Left ventricle myocardium superior (tissue), 1 donor: ENCODE measurements at places on chromosomes 1 and 21. TPM values are rescaled to one million over a fixed set of nuclear protein-coding genes. Genes with fewer than 3 reads are reported as not detected.
A peak's percentile ranks its signal among the peaks of the same experiment; 100 is the strongest.

DNALI1 gene
- 2.3 TPM for total RNA-seq

LCE2B gene
- total RNA-seq, result not detected

PPIAL4G gene
- total RNA-seq, result not detected

UQCRHL gene
- 6.0 TPM for total RNA-seq

- no peak for DNase-seq
These were observed 2.7 kb upstream of the OLIG2 start for GRCh38 chr21:33022828-33023573.

DNA sequence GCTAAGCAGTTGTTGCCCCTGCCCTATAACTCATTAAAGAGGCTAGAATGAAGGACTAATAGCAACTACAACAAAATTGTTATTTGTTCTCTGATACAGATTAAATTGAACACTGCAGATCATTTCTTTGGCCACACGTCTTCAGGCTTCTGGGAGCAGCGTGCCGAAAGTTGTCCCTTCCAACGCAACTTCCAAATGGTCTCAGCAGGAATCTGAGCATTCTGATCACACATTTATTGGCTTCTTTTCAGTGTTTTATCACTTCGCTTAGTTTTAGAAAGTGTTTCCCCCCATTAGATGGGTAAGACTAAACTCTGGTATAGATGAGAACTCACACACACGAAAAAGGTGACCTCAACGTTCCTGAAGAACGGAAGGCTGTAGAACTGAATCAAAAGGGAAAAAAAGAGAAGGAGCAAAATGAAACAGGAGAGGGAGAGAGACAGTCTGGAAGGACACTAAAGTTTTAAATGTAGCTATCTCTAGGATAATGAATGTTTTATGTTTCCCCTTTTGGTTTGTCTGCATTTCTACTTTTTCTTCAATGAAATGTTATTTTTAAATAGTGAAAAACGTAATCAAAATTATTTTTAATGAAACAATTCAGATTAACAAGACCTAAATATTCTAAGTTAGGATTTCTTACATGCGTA, 336.5 kb downstream of the RRAGC start:
- no peak for DNase-seq

- peak; percentile 67 for DNase-seq
These were observed 784 bp upstream of the KCND3 start for GRCh38 chr1:111990026-111990877.

GRCh38 chr1:56092684-56093570, 486.4 kb downstream of the PLPP3 start:
- DNase-seq, result no peak

DNA sequence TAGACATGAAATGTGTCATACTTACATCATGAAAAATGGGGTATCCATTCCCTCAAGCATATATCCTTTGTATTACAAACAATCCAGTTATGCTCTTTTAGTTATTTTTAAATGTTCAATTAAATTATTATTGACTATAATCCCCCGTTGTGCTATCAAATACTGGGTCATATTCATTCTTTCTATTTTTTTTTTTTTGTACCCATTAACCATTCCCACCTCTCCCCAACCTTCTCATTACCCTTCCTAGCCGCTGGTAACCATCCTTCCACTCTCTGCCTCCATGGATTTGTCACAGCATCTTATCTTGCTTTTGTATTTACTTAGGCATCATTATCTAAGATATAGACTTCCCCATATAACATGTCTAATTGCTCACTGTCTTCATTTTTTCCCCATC, 15.8 kb downstream of the ATG4C start:
- DNase-seq, result no peak

DNA sequence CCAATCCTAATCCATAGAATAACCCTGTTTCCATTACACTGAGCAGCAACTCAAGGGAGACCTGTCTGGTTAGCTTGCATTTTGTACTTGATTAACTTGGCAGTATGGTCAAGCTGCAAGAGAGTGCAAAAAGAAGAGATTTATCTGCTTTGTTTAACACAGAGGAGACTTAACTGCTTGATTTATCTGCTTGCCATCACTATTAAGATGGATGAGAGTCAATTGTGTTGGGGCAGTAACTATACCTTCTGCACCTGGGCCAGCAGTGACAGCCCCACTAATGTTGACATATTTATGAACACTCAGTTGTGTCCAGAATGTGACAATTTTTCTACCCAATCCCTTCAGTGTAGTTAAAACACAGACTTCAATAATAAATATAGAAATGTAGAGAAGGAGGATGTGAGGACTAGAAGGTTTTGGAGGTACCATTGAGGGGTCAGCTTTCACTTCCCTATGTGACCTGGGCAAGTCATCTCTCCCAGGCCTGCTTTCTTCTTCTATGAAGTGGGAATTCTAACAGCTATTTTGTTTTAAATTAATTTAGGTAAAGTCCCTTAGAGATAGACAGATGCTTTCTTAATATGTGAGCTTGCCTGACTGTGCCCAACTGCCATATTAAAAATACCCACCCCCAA, 159.1 kb upstream of the KCNK2 start:
- DNase-seq, result no peak

DNA sequence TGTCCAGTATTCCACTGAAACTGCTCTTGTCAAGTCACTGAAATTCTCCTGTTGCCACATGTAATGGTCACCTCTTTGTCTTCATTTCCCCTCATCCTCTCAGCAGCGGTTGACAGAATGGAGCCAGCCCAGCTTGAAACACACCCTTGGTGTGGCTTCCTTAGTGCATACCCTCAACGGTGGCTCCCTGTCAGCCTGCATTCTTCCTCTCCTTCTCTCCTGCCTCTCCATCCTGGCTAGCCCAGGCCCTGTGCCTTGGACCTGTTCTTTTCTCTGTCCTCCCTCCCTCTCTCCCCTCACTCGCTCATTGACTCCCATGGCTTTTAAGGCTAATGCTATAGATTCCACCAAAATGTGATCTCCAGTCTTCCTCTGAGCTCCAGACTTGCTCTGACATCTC, 3.7 kb downstream of the FCMR start:
- no peak for DNase-seq

GRCh38 chr1:233700338-233700737, 86.4 kb downstream of the KCNK1 start:
- DNase-seq, result no peak

DNA sequence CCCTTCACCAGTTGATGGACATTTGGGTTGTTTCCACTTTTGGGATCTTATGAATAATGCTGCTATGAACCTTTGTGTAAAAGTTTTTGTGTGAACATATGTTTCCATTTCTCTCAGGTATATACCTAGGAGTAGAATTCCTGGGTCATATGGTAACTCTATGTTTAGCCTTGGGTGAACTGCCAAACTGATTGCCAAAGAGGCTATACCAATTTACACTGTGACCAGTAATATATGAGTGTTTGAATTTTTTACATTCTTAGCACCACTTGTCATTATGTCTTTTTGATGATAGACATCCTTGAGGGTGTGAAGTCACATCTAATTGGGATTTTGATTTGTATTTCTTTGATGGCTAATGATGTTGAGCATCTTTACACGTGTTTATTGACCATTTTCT, 290.1 kb downstream of the DUSP10 start:
- no peak for DNase-seq

GRCh38 chr1:68454534-68454933, 4.8 kb upstream of the RPE65 start:
- no peak for DNase-seq

- DNase-seq, result no peak
These were observed 7.6 kb downstream of the DR1 start for GRCh38 chr1:93353286-93353685.

GRCh38 chr1:183674339-183674738, 21.2 kb upstream of the APOBEC4 start:
- no peak for DNase-seq

DNA sequence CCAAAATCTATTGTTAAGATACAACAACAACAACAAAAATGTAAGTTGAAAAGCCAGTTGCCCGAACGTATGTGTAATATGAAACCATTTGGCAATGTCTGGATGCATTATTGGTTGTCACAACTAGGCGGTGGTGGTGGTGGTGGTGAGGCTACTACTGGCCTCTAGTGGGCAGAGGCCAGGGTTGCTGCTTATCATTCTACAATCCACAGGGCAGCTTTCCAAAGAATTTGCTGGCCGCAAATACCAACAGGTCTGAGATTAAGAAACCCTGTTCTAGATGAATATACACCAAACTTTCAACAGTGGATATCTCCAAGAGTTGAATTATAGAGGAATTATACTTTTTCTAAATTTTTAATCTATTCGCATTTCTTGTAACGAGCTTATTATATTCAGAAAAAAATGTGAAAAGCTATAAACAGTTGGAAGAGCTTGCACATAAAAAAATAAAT, 26.8 kb upstream of the ZNF697 start:
- no peak for DNase-seq

DNA sequence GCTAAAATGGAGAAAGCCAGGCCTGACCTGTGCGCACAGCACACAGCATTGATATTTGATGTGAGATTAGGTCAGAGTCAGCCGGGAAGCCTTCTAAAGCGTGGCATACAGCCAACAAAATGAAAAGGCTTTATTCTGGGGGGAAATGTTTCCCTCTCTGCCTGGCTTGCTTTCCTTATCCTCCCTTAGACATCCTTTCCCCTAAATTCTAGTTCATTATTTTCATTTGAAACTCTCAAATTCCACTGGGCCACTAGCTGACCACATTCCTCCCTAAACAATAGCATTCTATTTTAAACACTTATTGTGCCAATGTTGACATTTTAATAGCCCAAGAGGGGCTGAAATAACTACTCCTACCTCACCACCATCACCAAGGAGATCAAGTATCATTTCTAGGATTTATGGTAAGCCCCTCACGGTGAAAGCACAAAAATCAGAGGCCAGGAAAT, 49.4 kb downstream of the LEPR start:
- no peak for DNase-seq

DNA sequence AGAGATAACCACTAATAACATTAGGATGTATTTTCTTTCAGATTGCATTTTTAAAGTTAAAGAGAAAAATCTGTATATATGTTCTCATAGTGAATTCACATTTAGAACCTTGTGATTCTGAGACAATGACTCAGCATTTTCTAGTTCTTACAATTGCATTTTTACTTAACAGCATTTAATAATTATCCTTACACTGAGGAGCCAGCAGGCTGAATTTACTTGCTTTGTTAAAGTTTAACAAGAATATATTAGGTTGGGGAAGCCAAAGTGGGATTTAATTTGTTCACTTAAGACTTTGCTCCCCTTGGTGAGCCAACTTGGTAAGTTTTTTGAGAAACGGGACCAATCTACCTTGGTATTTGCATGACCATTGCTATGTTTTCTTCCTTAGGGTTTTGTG, 4.5 kb downstream of the PATJ start:
- DNase-seq, result no peak

DNA sequence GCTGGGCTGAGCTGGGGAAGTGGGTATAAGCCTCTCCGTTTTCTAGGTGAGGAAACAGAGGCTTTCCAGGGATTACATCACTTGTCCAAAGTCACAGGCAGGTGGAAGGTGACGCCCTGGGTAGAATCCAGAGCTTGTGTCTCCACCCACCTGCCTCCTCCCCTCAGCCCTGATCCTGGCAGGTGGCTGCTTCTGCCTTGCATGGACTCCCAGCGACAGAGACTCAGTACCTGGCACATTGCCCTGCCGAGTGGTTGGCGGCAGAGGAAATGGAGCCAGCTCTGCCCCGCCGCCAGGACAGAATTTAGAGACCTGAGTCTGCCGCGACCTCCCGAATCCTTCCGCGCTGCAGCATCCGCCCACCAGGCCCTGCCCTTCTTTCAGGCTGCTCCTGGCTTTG, 2.1 kb downstream of the PLA2G2E start:
- DNase-seq, result no peak

DNA sequence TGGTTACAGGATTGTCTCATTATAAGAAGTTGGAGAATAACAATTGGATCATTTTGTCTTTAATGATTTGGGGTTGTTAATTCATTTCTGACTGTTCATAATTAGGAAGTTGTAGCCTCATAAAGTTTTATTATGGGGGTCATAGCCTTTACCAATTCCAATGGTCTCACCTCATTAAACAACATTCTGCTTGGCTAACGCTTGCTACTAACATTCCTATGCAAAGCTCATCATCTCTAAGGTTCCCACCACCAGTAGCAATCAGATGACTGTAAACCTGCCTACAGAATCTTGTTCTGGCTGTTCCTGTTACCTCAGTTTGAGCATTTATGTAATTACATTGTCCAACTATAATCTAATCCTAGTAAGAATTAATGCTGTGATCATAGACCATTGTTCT, 60.2 kb downstream of the ODF2L start:
- no peak for DNase-seq

GRCh38 chr1:109208394-109208793, 5.3 kb upstream of the SARS1 start:
- DNase-seq, result no peak

DNA sequence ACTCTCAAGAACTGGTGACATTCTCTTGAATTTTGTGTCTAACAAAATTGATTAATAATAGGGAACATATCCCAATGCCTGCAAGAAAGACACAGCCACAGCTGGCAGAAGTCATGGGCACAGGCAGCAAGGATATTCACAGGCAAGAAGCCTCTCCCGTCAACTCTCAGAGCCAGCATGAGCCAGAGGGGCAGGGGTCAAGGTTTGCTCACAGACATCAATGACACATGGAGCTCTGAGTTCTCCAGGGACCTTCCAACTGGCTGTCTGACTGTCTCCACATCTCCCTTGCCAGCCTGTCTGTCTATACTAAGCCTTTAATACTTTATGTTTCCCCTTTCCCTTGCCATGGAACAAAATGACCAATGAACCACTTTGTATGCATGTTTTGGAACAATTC, 101.5 kb upstream of the RAB4A start:
- DNase-seq, result no peak

DNA sequence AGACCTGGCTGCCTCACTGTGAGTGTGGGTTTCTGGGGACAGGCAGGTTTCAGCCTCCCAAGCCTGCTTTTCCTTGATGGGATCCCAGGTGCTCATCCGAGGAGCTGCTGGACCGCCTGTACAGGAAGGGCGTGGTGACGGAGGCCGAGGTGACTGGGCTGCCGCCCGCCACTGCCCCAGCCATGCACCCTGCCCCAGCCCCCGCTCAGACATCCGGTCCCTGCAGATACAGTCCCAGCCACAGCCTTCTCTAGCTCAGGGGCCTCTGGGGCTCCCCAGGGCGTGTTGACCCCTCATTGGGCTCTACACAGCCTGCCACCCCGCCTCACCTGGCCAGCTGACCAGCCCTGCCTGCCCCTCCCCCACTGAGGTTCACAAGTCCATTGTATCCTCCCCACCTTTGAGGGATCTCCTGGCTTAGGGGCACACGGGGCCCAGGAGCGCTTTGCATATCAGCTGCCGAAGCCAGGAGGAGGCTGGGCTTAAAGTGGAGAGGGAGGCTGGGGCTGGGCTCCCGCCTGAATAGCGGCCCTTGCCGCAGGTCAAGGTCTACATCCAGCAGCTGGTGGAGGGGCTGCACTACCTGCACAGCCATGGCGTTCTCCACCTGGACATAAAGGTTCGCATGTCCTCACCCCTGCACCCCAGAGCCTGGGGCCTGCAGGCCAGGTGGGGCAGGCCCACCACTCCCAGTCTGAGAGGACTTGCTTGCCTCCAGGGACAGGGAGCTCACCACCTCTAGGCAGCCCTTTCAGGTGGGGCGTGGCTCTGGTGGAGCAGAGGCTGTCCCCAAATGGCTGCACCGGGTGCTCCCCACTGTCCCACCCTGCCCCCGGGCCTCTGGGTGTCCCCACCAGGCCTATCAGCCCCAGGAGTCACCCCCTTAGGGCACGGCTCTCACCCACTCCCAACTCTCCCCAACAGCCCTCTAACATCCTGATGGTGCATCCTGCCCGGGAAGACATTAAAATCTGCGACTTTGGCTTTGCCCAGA, 38.5 kb downstream of the TRIM11 start:
- DNase-seq, result peak; percentile 63

GRCh38 chr1:28199328-28200233, 23.1 kb upstream of the PTAFR start:
- DNase-seq, result no peak
